ENCODE measurements at places on chromosomes 2 and 18.

DNA sequence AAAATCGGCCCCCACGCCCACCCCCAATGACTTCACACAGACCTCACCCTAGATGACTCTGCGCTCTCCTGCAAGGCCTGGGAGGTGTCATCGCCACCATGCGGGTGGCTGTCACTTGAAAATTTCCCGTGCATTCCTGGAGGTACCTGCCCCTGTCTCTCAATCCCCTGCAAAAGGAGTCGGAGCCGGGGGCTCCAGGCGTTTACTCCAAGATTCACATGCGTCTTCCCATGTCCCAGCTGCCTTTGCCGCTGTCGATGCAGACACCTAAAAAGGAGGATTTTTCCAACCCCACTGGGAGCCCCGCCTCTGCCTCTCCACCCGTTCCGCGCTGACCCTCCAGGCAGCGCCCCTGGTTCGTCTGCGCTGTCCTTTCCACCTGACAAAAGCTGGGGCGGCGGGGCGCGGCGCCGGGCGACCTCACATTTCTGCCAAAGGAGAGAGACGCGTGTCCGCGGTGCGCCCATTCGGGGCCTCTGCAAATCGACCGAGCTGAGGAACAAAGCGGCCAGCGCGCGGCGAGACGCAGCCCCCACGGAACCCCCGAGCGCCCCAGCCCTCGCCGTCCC lies 667 bp downstream of the REEP1 start:
- DNase-seq: no peak

DNA sequence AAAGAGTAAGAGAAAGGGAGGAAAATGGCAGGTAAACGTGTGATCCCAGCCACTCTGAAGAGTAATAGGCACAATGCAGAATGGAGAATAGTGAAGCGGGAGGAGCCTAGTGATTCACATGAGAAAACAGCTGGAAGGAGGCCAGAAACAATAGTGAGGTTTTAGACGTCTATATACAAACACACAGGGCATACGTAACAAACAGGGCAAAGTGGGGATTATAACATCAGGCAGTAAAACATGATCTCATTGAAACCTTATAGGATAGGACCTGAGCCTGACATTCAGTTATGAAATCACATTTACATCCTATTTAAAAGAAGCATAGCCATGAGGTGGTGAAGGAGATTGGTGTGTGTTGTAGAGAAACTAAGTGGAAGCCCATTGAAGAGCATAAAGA lies 33.0 kb upstream of the GATA6 start:
- no peak for DNase-seq

DNA sequence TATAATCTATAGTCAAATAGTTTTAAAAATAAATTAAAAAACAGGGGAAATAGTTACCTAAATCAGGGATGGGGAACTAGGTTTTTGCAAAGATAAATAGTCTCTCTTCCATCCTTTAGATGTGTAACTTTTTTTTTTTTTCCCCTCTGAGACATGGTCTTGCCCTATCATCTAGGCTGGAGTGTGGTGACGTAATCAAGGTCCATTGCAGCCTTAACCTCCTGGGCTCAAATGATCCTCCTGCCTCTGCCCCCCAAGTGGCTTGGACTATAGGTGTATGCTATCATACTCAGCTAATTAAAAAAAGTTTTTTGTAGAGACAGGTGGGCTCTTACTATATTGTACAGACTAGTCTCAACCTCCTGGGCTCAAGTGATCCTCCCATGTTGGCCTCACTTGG lies 316.5 kb downstream of the CCDC85A start:
- DNase-seq: no peak

DNA sequence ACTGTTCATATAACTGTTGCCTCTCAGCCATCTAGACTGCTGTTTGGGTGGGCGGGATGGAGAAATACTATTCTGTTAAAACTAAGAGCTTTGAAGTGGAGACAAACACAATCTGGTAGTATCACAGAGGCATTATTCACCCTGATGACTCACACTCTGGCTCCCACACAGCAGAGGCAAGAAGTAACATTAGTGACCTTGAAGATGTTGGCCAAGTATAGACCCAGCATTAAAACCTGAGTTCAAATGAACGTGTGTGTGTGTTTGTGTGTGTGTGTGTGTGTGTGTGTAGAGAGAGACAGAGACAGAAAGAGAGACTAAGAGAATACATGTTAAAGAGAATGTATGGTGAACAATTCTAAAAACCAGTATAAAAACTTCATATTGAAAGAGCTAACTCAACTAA lies 22.5 kb upstream of the ACVR1 start:
- peak; percentile 60 for DNase-seq

DNA sequence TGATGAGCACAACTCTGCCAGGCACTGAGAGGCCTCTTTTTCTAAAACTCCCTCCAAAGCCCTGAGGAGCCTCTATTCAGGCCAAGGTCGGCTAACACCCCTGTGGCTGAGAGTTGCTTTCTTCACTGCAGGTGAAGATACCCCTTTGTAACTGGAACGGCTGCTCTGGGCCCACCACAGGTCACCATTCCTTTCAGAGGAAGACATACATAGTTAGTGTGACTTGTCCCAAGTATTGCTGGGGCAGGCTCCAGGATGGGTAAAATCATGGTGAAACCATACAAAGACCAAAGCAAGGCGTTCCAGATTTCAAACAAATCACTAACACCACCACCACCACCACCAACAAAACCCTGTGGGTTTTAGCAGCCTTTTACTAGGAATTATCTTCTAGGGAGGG lies 36.8 kb downstream of the CHST10 start:
- DNase-seq: no peak

DNA sequence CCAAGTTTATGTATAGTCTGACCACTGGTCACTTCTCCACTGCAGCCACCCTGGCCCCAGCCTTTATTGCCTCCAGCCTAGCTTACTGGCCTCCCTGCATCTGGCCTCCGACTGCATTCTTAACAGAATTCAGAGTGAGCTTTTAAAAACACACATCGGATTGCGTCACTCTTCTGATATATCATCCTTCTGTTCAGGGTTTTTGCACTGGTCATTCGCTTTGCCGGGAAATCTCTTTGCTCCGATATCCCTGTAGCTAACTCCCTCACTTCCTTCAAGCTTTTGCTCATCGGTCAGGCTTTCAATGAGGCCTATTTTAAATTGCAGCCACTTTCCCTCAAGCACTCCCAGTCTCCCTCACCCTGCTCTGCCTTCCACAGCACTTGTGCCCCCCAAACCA lies 101.6 kb upstream of the DLX2 start:
- DNase-seq: no peak

DNA sequence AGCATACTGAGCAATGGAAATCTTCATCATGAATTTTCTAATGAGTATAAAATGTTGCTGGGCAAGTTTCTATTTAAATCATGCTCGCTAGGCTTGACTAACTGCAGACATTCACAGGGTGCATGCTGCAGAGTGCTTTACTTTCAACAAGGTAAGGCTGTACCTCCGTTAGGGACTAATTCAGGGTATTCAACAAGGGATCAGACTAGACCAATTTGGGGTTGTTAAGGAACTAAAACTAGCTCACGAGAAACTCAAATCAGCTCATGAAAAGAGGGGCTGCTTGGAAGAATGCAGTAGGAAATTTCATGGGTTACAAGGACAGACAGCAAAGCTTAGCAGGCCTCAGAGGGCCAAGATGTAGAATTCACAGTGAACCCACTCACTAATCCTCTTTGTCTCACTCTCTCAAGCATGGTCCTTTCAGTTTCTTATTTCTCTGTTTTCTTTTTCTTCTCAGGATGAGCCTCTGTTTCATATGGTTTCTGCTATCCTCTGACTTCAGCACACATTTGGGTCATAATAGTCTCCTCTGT lies 2.2 kb downstream of the MYO3B start:
- no peak for DNase-seq

- DNase-seq: no peak
Measured at GRCh38 chr2:44805401-44806235, 135.9 kb upstream of the SIX3 start.
